ENCODE measurements at places on chromosomes 13 and 19. TPM values are rescaled to one million over a fixed set of nuclear protein-coding genes. Genes with fewer than 3 reads are reported as not detected.
A peak's percentile ranks its signal among the peaks of the same experiment; 100 is the strongest.

DNA sequence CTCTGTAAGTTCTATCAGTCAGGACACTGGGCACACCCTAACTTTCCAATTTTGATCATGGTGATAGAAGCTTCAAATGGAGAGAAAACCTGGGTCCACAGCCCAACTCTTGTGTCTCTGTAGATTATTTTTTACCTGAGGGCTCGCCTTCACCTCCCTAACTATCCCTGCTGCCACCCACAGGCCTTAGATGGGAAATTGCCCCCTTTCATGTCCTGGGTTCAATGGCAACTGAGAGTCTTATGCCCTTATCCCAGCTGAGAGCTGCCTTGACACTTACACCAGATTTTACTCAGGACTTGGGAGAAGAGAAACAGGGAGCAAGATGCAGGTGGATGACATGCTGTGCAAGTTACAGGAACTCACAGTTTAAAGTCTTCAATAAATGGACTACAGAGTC lies 81.7 kb downstream of the RAP2A start:
- no peak overlapping the region for H3K4me3 ChIP-seq
- no peak for DNase-seq
- H3K36me3 ChIP-seq, result no peaks in the 10 kb centered on the region
- H3K27ac ChIP-seq, result no peak overlapping the region
- H3K27me3 ChIP-seq, result no peaks in the 10 kb centered on the region
- no peaks in the 10 kb centered on the region for H3K4me1 ChIP-seq

GRCh38 chr19:34402074-34402600 lies 2.1 kb upstream of the PDCD2L start:
- peaks cover 35% of the 10 kb centered on the region for H3K36me3 ChIP-seq
- no peak for DNase-seq
- H3K27ac ChIP-seq, result no peak overlapping the region
- no peak overlapping the region for H3K4me3 ChIP-seq
- H3K27me3 ChIP-seq, result no peaks in the 10 kb centered on the region

The FBXW9 gene
- 4.8 TPM for polyA plus RNA-seq

The TMPRSS9 gene
- polyA plus RNA-seq, result 0.70 TPM

- peaks cover 14% of the 10 kb centered on the region for H3K4me1 ChIP-seq
- DNase-seq, result no peak
- H3K27ac ChIP-seq, result no peak overlapping the region
- H3K27me3 ChIP-seq, result no peaks in the 10 kb centered on the region
- H3K4me3 ChIP-seq, result no peak overlapping the region
Observed at GRCh38 chr19:52946322-52947310, 16.1 kb downstream of the ZNF816 start.

DNA sequence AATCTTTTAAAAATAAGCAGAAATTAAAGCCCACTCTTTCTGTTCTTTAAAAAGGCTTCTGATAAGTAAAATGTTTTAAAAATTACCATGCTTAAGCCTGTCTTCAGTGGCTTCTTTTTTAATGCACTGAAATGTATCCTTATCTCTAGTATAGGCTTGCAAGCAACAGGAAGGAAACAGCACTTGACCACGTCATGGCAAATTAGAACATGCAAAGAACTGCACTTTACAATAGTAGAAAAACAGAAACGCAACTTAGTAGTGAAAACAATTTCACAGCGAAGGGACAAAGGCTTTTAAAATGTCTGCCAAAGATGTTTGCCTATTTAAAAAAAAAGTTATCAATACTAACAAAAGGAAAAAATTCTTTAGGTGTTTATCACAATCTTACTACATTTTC lies 36.3 kb downstream of the ELF1 start:
- DNase-seq, result no peak
- no peaks in the 10 kb centered on the region for H3K27me3 ChIP-seq
- H3K4me3 ChIP-seq, result peak overlapping the region; percentile 47
- H3K36me3 ChIP-seq, result no peaks in the 10 kb centered on the region
- peaks cover 63% of the 10 kb centered on the region for H3K4me1 ChIP-seq

The LGALS7B gene
- 167 TPM for polyA plus RNA-seq

GRCh38 chr13:30529085-30529834 lies 63.5 kb upstream of the HMGB1 start:
- no peak for DNase-seq
- H3K27me3 ChIP-seq, result no peaks in the 10 kb centered on the region
- no peaks in the 10 kb centered on the region for H3K4me1 ChIP-seq
- H3K4me3 ChIP-seq, result no peak overlapping the region
- no peak overlapping the region for H3K27ac ChIP-seq

GRCh38 chr19:50568728-50569698 lies 778 bp upstream of the LRRC4B start:
- no peak overlapping the region for H3K4me3 ChIP-seq
- DNase-seq, result no peak
- peaks cover 2% of the 10 kb centered on the region for H3K27me3 ChIP-seq
- H3K4me1 ChIP-seq, result no peaks in the 10 kb centered on the region

DNA sequence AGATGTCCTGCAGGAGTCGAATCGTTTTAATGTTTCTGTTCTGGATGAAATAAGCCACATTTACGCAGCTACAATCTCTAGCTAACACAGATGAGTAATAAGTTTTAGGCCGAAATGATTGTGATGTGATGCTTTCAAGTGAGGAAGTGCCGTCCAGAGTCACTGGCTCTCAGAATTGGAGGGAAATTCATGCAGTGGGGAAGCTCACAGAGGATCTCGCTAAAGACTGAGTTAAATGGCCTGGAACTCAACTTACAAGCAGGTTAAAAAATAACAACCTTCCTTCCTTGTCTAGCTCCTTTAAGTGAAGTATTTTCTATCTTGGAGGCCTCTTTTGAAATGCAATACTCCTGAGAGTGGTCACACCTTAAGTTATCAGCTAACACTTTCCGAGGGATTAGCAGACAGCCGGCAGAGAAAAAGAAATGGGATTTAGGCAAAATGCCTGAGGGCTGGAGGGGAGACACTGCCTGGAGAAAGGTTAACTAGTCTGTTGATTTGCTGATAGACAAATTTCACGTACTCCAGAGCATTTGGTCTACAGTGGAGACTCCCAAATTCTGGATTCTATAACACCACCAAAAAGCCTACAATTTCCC lies 74.2 kb downstream of the IRS2 start:
- H3K27ac ChIP-seq, result no peak overlapping the region
- H3K4me3 ChIP-seq, result no peak overlapping the region
- no peaks in the 10 kb centered on the region for H3K4me1 ChIP-seq
- no peak for DNase-seq
- no peaks in the 10 kb centered on the region for H3K36me3 ChIP-seq

- no peak overlapping the region for H3K4me3 ChIP-seq
- H3K27ac ChIP-seq, result no peak overlapping the region
- no peaks in the 10 kb centered on the region for H3K36me3 ChIP-seq
- H3K4me1 ChIP-seq, result no peaks in the 10 kb centered on the region
- DNase-seq, result no peak
- H3K27me3 ChIP-seq, result peaks cover 100% of the 10 kb centered on the region
Observed at GRCh38 chr13:112071723-112072533, 5.0 kb downstream of the SOX1 start.

The CACNG6 gene
- polyA plus RNA-seq, result not detected

The MUC16 gene
- polyA plus RNA-seq, result 0.03 TPM

The TEX101 gene
- polyA plus RNA-seq, result not detected

GRCh38 chr13:51158880-51159518 lies 47.9 kb upstream of the C13orf42 start:
- no peaks in the 10 kb centered on the region for H3K36me3 ChIP-seq
- no peaks in the 10 kb centered on the region for H3K27me3 ChIP-seq
- no peak overlapping the region for H3K4me3 ChIP-seq
- no peak for DNase-seq
- no peak overlapping the region for H3K27ac ChIP-seq

DNA sequence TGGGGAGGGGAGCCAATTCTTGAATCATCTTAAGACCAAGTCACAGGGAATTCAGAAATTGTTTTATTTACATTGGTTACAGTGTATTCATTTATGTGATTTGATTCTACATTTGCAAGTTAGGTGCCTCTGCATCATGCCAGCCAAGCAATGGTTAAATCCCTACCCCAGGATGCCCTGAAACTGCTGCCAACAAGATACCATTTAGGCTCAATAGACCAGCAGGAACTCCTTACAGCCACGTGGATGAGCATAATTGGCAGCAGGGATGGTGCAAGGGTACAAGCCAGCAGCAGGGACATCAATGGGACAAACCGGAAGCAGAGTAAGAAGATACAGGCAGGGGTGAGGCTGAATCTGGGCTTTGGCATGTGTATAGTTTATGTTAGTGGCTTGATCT lies 72.4 kb upstream of the NBEA start:
- H3K4me3 ChIP-seq, result no peak overlapping the region
- no peaks in the 10 kb centered on the region for H3K36me3 ChIP-seq
- H3K27me3 ChIP-seq, result no peaks in the 10 kb centered on the region

GRCh38 chr13:20424949-20425348 lies 100.7 kb downstream of the CRYL1 start:
- H3K27me3 ChIP-seq, result no peaks in the 10 kb centered on the region
- no peak overlapping the region for H3K27ac ChIP-seq
- no peak for DNase-seq
- H3K36me3 ChIP-seq, result peaks cover 22% of the 10 kb centered on the region
- peaks cover 2% of the 10 kb centered on the region for H3K4me1 ChIP-seq
- H3K4me3 ChIP-seq, result no peak overlapping the region

GRCh38 chr13:76813891-76814290 lies 72.3 kb downstream of the KCTD12 start:
- no peak overlapping the region for H3K27ac ChIP-seq
- no peaks in the 10 kb centered on the region for H3K36me3 ChIP-seq
- no peak for DNase-seq
- no peaks in the 10 kb centered on the region for H3K4me1 ChIP-seq
- H3K27me3 ChIP-seq, result no peaks in the 10 kb centered on the region
- no peak overlapping the region for H3K4me3 ChIP-seq

DNA sequence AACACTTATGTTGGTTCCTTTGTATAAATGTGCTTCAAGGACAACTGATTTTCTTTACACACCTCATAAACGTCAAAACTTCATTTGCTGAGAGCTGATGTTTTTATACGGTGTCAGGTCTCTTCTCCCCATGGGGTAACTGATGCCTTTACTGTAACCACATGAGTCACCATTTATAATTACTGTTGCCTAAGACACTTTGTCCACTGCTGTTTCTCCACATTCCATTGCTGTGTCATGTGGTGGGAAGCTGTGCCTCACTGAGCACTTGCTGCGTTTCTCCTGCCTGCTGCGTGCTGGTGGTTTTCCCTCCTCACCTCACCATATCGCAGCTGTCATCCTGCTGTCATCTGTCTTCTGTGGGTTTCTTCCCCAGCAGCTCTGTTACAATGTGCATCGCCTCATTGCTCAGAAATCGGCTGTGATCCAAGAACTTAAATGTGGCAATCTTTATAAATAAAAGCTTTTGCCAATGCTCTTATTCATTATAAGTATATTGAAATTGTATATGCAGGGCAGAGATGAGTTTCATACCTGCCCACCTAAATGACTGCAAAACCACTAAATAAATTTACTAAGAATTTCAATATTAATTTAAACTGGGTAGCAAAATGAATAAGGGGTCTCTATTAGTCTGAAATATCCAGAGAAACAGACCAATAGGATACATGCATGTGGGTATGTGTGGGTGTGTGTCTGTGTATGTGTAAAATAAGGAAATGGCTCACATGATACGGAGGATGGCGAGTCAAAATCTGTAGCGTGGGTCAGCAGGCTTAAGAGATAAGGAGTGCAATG lies 547.0 kb upstream of the SLITRK5 start:
- no peak overlapping the region for H3K4me3 ChIP-seq
- H3K27ac ChIP-seq, result no peak overlapping the region
- no peaks in the 10 kb centered on the region for H3K27me3 ChIP-seq
- no peaks in the 10 kb centered on the region for H3K36me3 ChIP-seq
- DNase-seq, result no peak

The RFPL4A gene
- not detected for polyA plus RNA-seq

The RASGRP4 gene
- 6.7 TPM for polyA plus RNA-seq

DNA sequence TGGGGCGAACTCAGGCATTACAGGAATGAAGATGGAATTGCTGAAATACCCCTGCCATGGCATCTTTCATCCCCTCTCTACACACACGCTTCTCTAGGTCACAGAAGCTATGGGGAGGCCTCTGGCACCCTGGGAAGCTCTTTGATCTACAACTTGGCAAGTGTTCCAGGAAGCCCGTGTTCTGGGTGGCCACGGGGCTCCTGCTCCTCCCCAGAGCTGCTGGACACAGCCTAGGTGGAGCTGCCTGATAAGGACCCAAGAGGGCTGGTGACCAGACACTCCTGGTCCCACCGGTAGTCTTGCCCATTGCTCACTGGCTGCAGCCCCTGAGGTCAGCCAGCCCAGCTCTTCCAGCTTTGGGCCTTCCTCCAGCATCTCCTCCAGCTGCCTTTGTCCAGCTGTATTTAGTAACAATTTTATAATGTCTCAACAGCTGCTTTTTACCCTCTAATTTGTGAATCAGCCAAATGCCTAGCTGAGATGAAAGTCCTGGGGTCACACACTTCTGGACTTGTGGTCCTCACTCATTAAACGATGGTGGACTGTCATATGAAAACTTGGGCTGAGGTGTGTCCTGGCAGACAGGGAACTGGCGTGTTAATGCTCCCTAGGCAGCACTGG lies 72.8 kb upstream of the SPATA13 start:
- DNase-seq, result no peak
- no peaks in the 10 kb centered on the region for H3K36me3 ChIP-seq
- no peaks in the 10 kb centered on the region for H3K4me1 ChIP-seq
- no peaks in the 10 kb centered on the region for H3K27me3 ChIP-seq
- H3K4me3 ChIP-seq, result no peak overlapping the region

DNA sequence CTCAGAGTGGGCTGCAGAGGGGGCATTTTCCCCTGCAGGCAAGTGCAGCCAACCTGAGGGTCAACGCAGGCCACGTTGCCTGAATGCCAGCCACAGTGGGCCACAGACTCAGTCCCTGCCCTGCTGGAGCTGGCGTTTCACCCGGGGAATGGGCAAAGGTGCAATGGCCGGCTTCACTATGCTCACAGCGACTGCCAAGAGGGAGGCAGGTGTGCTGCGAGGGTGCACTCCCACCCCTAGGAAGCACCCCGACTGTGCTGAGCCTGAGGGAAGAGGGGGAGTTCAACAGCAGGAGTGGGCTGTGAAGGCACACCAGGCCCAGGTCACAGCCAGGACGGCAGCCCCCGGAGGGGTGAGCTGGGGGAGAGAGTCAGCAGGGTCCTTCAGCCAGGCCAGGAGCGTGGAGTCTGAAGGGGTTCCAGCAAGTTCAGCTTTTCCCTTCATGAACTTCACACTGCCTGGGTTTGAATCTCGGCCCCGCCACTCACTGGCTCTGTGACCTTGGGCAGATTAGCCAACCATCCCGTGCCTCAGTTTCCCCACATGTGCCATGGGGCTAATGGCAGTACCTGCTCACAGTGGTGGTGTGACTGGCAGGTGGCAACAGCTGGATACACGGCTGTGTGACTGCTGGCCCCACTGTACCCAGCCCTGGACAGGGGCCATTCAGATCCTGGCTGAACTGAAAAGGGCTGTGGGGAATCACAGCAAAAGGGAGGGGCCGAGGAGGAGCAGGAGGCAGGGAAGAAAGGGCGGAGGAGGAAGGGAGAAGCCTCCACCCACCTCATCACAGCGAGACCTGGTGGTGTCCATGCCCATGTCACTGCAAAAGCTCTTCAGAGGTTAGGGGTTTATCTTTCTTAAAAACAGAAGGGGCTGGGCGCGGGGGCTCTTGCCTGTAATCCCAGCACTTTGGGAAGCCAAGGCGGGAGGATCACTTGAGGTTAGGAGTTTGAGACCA lies 7.6 kb downstream of the TRAPPC6A start:
- H3K27me3 ChIP-seq, result no peaks in the 10 kb centered on the region
- DNase-seq, result no peak
- peaks cover 86% of the 10 kb centered on the region for H3K4me1 ChIP-seq
- no peaks in the 10 kb centered on the region for H3K36me3 ChIP-seq
- H3K4me3 ChIP-seq, result no peak overlapping the region

GRCh38 chr13:97234236-97234635 lies 12.1 kb downstream of the MBNL2 start:
- peaks cover 52% of the 10 kb centered on the region for H3K27me3 ChIP-seq
- peaks cover 38% of the 10 kb centered on the region for H3K4me1 ChIP-seq
- DNase-seq, result no peak

Measured in spleen (tissue), 13 donors.